ENCODE measurements at places on chromosomes 6 and 20.
A peak's percentile ranks its signal among the peaks of the same experiment; 100 is the strongest.

DNA sequence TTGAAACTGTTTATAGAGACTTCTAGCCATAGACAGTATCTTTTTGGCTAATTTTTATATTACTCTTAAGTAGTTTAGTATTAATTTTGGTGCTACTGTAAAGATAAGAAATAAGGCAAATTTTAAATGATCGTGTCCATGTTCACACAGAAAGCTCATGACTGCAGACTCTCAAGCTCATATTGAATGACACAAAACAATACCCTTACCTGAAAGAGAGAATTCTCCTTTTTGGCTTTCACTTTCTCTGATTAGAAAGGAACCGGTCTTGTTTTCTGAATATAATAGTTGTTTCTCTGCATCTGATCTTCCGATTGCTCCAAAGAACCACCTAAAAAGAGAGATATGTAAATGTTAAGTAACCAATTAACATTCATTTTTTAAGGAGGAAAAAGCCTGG lies 57.0 kb downstream of the FRK start:
- no peak for DNase-seq

DNA sequence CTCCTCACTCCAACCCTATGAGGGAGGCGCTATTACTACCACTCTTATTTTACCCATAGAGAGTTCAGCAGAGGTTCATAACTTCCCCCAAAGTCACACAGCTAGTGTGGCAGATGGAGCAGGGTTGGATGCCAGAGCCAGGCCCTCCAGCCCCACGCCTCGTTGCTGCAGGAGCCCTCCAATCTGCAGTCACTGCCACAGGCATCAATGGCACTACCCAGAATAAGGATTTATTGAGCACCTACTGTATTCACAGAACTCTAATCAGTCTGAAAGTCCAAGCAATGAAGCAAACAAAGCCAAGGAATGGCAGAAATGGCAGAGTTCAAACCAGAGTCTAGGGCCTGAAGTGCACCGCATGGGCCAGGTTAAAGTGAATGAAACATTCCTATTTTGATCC lies 144.9 kb downstream of the LPA start:
- no peak for DNase-seq

- peak; percentile 99 for DNase-seq
Measured at GRCh38 chr6:113642714-113643406, 214.3 kb upstream of the MARCKS start.

- DNase-seq, result peak; percentile 31
Measured at GRCh38 chr20:50187403-50188051, 3.1 kb upstream of the CEBPB start.

- no peak for DNase-seq
Measured at GRCh38 chr6:6479785-6480184, 108.7 kb upstream of the LY86 start.

- no peak for DNase-seq
Measured at GRCh38 chr6:143806282-143807102, 36.6 kb upstream of the LTV1 start.

DNA sequence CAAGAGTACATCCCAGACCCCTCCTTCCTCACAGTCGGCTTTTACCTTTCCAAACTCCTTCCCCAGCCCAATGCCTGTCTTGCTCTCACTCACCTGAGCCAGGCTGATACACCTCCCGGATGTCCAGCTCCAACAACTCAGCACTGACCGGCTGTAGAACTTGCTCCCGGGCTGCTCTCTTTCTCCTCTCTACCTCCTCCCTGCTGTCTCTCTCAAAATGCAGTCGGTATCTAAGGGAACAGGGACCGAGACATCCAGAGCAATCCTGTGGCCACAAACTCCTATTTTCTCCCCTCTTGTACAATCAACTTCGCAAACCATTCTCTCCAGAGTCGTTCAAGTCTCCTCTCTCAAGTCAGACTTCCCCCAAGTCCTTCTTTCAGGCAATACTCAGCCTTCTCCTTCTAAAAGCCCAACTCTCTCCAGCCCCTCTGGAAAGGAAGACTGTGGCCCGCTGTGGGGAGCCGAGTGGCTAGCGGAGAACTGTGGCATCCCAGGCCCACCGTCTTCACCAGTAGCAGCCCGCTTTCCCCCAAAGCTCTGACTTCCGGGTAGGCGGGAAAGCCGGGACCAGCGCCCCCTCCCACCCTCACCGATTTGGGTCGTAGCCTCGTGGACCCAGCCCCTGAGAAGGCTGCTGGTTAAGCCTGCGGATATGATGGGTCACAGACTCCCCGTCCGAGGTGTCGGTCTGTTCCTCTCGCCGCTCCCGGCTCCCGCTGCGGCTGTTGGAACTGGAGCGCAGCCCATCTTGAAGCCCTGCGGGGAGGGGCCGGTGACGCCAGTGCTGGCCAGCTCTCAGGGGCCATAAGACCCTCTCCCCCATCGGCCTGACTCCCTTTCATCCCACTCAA lies 1.1 kb downstream of the GNL1 start:
- peak; percentile 67 for DNase-seq

GRCh38 chr20:23279836-23280235 lies 70.8 kb upstream of the NXT1 start:
- no peak for DNase-seq

GRCh38 chr20:57582432-57583288 lies 21.8 kb downstream of the PCK1 start:
- no peak for DNase-seq

DNA sequence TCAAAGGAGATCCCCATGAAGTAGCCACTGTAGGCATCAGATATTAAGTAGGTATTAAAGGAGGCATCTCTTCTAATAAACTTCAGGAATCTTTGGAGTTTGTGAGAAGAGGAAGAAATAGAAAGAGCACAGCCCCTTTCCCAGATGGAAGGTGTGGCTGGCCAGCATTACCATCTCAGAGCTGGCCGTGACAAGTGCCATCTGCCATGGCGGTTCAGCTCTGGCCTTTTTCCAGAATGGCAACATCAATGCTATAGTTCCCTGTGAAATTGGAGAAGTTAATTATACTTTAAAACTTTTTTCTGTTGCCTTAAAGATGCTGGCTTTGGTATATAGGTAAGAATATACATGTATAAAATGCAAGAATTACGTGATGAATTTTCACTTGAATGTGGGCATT lies 51.9 kb upstream of the MCUR1 start:
- DNase-seq, result no peak

- no peak for DNase-seq
Measured at GRCh38 chr6:169165561-169166300, 87.9 kb downstream of the THBS2 start.

DNA sequence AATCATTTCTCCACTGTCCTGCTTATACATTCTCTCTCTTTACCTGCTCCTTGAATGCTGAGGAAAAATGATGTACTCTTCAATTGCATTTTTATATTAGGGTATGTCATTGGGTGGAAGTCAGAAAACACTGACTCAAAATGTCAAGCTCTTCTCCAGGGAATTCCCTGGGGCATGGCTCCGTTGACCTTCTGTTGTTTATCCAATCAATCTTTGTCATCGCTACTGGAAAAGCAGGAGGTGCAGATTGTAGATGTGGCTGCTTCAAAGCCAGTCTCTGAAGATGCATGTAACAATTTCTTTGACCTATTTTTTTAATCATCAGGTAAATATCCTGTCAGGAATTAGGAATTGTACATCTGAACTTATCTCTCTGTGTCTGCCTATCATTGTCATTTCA lies 63.9 kb upstream of the TENT5A start:
- peak; percentile 8 for DNase-seq

- no peak for DNase-seq
Measured at GRCh38 chr6:170212956-170213636, 77.8 kb downstream of the DLL1 start.

- no peak for DNase-seq
Measured at GRCh38 chr6:79842376-79843040, 104.8 kb downstream of the ELOVL4 start.

DNA sequence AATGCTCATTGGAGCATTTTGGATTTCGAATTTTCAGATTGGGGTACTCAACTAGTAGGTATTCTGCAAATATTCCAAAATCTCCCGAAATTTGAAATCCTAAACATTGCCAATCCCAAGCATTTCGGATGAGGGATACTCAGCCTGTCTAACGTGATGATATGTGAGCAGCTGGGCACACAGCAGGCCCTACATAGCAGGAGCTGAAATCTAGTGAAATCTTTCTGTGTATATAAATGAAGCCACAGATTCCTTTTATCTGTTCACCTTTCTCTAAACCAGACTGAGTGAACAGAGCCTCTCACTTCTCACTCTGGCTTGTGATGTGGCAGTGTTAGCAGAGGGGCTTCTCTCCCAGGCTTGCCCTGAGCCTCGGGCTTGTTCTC lies 17.8 kb downstream of the STX16 start:
- DNase-seq, result no peak

DNA sequence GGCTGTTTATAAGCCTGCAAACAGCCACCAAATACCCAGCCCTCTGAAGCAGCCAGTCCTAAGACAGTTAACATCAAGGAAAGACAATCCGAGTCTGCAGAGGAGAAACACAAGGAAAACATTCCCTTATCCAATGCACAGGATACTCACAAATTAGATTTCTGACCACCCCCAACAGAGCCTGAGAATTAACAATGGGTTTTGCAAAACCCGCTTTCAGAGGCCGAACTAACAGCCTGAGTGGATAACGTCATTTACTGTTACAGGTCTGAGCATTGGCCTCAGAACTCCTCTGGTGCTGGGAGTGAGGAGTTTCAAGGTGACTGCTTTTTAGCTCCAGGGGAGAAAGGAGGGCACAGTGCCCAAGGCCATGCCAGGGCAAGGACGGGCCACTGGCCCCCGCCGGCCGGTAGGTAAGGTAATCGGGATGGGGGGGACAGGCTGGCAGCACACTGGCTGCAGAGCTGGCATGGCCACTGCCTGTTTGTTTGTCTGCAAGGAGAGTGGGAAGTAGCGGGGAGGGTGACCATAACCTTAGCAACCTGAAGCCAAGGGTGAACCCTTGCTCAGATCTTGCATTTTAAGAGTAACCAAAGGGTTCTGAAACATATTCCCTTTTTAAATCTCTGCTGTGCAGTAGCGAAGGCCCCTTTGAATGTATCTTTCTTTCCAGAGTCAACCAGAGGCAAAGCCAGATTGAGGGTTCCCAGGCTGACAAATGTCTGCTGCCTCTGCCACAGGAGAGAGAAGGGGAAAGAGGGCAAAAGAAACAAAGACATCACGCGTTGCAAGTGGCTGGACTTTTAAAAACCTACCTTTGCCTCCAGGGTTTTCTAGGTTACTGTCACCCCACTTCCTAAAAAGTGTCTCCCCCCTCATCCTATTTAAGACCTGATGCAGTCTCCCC lies 3.9 kb downstream of the ZMYND8 start:
- no peak for DNase-seq

GRCh38 chr6:40598516-40598915 lies 11.4 kb upstream of the LRFN2 start:
- no peak for DNase-seq

- peak; percentile 2 for DNase-seq
Measured at GRCh38 chr6:104943781-104944180, 13.1 kb upstream of the LIN28B start.

GRCh38 chr6:89597988-89598387 lies 40.6 kb downstream of the LYRM2 start:
- DNase-seq, result peak; percentile 75

DNA sequence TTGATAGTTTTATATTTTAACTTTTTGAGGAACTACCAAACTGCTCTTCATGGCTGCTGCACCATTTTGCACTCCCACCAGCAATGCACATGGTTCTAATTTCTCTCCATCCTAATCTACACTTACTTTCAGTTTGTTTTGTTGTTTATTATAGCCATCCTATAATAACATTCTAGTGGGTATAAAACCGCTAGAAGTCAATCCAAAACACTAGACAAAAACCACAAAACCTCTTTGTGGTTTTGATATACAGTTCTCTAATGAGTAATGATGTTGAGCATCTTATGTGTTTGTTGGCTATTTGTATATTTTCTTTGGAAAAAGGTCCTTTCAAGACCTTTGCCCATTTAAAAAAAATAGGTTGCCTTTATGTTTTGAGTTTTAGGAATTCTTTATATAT lies 5.6 kb downstream of the RPP21 start:
- DNase-seq, result no peak

GRCh38 chr20:19473922-19474286 lies 261.5 kb downstream of the SLC24A3 start:
- no peak for DNase-seq

GRCh38 chr6:45538641-45539547 lies 161.2 kb upstream of the SUPT3H start:
- DNase-seq, result no peak

DNA sequence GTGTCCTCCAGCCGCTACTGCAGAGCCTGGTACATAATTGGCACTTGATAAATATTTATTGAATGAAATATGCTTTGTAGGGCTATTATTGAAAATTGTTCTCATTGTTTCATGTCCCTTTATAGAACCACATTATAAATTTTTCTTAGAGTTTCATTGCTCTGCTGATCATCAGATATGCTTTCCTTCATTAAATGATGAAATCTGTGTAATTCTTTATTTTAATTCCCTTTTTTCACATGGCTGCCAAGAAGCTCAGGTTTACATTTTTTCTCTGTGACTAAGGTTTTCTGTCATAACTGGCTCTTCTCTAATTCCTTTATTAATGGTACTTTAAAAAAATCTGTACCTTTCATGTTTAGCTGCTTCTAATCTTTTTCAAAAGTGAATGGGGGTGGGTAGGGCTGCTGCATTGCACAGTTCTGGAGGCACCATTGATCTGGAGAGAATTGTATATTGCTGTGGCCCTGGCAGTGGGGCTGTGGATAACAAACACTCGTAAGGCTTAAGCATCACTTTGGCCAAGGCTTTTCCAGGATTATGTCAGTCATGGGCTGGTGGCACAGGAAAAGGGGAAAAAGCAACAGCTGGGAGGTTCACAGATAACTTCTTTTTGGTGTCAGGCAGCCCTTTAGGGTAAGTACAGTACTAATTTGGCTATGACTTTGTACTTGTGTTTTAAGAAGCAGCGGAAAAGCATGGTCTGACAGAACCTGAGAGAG lies 43.8 kb downstream of the ARFGEF2 start:
- no peak for DNase-seq

GRCh38 chr20:47061549-47061948 lies 166.9 kb downstream of the EYA2 start:
- DNase-seq, result no peak

DNA sequence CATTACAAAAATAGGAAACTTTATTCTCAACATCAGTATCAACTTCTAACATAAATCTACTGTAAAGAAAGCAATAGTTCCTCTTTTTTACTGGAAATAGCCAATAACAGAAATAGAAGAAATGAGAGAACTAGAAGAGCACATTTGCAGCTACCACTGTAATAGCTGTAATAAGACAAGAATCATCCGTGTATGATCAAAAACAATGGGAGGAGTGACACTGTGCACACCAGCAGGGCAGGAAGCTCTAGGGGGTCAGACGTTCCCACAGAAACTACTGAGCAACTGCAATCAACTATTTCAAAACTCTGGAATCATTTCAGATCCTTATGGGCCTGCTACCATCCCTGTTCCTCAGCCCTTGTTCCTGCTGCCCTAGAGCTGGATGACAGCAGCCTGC lies 43.7 kb downstream of the NINL start:
- no peak for DNase-seq
